ENCODE measurements at places on chromosomes 1 and 21.

- DNase-seq, result no peak
Observed at GRCh38 chr1:24955161-24955560, 25.1 kb upstream of the RUNX3 start.

DNA sequence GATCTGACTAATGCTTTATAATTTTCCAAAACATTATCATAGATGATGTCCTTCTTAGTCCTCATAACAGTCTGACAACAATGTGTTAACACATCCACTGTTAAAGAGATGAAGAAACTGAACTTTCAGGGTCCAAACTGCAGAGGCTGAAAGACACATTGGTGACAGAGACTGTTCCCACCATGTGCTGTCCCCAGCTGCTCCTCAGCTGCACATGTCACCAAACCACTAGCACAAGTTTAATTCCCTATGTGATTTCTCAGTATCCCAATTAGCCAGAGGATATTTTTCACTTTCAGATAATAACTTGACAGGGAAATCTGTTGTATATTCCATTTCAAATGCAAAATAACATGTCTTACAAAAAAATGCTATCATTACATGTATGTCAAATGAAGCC lies 24.6 kb downstream of the LAMC2 start:
- no peak for DNase-seq

DNA sequence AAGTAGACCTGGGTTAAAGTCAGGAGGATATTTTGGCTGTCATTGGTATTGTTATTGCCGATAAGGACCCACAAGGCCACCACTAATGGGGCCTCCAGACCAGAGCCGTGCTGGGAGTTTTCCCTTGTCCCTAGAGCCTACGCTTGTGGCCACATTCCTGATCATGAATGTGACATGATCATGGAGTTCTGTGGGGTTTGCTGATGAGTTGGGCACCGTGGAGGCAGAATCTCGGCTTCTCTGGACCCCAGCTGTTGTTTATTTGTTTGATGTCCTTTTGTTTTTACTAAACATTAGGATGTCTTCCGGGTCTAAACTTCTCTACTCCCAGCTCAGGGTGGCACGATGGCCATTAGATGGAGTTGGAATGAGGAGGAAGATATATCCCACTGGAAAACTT lies 74.9 kb upstream of the TMPRSS2 start:
- DNase-seq, result no peak

- no peak for DNase-seq
Observed at GRCh38 chr21:15741510-15741909, 11.7 kb downstream of the USP25 start.

DNA sequence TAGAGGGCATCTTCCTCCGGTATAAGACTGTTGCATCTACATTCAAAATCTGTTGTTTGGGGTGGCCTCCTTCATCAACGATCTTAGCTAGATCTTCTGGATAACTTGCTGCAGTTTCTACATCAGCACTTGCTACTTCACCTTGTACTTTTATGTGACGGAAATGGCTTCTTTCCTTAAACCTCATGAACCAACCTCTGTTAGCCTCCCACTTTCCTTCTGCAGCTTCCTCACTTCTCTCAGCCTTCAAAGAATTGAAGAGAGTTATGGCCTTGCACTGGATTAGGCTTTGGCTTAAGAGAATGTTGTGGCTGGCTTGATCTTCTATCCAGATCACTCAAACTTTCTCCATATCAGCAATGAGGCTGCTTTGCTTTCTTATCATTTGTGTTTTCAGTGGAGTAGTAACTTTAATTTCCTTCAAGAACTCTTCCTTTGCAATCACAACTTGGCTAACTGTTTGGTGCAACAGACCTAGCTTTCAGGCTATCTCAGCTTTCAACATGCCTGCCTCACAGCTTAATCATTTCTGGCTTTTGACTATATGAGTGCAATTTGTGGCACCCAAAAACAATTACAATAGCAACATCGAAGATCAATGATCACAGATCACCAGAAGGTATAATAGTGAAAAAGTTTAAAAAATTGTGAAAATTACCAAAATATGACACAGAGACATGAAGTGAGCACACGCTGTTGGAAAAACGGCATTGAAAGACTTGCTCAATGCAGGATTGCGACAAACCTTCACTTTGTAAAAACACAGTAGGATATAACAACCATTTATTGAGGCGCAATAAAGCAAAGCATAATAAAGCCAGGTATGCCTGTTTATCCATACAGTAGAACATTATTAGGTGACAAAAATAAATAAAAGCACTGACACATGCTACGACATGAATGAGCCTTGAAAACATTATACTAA lies 56.7 kb upstream of the GFI1 start:
- no peak for DNase-seq

DNA sequence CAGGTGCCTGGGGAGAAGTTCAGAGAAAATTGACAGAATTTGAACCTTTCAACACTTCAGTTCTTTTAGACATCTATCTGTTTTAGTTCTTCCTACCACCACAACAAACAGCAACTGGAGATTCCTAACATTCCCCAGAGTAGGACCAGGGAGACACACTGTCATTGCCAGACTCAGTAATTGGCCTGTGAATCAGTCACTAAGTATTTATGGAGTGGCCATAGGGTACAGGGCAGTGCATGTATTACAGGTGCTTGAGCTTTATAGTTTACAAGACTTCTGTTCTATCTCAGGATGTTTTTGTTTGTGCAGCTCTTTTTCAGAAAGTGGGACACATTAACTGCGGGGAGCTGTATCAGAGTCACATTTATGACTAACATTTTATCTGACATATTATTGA lies 1.7 kb downstream of the CDC14A start:
- no peak for DNase-seq

DNA sequence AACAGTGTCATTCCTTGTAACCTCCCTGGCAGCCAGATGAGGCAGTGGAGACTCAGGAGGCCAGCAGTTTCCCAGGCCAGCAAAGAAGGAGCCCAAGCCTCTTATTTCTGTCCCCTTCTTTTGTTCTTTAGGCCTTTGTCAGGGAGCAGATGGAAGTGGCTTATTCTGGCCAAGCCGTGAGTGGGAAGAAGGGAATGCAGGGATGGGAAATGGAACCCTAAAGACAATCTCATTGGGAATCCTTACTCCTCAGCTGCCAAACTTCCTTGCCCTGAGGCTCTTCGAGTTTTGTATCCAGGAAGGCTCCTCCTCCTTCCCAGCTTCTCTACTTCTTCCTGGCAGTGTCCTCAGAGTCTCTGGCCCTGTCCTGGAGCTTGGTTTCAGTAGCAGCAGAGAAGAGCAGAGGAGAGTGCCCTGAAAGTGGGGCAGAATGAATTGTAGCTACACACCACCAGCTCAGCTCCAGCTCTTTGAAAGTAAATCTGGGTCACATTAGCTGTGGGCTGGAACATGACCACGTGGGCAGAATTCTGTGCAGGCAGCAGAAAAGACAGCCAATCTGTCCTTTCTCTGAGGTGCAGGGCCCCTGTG lies 63.9 kb downstream of the NDUFS5 start:
- no peak for DNase-seq

- no peak for DNase-seq
Observed at GRCh38 chr21:44463724-44464123, 8.4 kb downstream of the LRRC3 start.

GRCh38 chr1:74512170-74512915 lies at the start of gene LRRC53:
LRRC53 (minus strand) TSS chr1:74512611; CDS start chr1:74483349, 29,262 bp downstream.
- no peak for DNase-seq

GRCh38 chr1:108106775-108107174 lies 93.4 kb downstream of the SLC25A24 start:
- DNase-seq, result no peak

DNA sequence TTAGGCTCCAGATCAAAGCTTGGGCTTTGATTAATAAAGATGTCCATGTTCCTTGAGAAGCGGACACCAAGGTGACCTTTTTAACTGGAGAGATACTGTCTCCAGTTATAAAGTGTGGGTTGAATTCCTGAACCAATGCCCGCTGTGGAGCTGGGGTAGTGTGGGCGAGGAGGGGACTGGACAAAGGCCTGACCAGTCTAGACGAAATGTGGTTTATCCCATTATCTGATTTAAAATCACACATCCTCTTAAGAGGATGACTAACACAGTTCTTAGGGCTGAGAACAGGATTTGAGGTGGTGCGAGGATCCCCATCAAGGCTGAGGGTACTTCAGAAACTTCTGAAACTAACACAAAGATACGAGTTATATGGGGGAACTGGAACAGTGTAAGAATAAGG lies 84.5 kb upstream of the GCLM start:
- DNase-seq, result no peak

GRCh38 chr1:208977012-208977411 lies 606.5 kb upstream of the CAMK1G start:
- no peak for DNase-seq

DNA sequence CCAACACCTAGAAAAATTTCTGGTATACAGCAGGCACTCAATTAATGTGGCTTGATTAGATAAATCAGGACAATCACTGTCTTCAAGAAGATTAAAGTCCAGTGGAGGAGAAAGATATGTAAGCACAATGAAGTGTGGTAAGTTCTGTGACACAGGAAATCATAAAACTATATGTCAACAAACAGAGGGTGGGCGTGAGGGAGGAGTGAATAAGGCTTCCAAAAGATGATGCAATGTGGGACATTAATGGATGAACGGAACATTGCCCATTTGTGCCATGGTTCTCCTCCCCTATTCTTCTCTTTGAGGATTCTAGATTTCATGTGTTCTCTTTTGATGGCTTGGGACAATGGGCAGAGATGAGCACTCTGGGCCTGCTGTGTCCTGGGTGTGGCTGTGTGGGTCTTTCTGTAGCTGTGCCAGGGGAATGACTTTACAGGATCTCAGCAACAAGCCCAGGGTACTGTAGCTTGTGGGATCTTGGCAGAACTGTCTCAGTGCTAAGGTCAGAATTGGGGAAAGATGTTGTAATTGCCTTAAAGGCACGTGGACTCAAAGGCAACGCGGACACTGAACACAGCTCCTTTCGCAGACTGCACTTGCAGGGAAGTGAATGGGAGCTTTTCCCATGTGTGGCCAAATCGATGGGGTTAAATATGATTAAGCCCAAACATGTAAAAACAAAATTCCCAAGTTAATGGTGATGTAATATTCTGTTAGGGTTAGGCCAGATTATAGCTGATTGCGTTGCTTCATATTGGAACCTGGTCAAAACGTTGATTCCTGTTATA lies 366.9 kb downstream of the TGFB2 start:
- DNase-seq, result no peak

DNA sequence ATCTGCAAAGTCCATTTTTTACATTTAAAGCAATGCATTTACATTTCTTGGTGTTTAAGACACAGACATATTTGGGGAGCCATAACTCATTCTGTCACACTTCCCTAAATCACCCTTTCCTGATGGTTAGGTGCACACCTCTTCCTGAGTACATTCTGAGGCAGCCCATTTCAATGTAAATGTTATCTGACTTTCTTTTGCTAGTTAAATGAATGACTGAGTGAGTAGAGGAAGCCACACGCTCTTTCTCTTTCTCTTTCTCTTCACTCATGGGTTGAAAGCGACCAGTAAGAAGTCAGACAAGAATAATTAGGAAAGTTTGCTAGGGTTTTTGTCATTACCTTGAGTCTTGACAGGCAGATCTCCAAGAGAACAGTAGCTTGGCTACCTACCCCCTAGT lies 143.1 kb downstream of the S1PR1 start:
- DNase-seq, result no peak

DNA sequence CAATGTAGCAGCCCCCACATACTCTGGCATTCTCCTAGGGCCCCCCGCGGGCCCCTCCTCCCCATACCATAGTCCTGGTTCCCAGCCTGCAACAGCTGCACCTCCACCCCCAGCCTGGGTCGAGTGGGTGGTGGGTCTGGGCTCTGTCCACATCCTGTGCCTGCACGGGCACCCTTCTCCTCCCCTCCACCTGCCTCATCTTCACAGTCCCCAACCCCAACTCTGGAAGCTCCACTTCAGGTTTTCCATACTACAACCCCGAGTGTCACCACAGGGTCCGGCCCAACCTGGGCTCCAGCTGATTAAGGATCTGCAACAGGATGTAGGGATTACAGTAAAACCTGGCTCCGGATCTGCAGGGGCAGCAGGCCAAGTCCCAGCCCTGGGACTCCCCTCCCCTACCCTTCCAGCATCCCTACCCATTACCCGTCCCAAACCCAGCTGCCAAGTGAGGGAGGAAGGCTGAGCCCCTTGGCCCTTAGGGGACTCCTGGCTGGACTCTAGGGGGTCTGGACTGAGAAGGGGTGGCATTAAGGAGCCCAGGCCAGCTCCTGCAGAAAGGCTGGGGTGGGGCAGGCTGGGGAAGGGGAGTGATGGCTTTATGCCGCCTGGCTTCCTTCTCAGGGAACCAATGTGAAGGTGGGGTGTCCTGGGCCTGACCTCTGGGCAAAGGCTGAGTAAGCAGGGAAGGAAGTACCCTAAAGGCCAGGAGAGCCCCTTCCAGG lies 116.8 kb downstream of the CASZ1 start:
- no peak for DNase-seq

DNA sequence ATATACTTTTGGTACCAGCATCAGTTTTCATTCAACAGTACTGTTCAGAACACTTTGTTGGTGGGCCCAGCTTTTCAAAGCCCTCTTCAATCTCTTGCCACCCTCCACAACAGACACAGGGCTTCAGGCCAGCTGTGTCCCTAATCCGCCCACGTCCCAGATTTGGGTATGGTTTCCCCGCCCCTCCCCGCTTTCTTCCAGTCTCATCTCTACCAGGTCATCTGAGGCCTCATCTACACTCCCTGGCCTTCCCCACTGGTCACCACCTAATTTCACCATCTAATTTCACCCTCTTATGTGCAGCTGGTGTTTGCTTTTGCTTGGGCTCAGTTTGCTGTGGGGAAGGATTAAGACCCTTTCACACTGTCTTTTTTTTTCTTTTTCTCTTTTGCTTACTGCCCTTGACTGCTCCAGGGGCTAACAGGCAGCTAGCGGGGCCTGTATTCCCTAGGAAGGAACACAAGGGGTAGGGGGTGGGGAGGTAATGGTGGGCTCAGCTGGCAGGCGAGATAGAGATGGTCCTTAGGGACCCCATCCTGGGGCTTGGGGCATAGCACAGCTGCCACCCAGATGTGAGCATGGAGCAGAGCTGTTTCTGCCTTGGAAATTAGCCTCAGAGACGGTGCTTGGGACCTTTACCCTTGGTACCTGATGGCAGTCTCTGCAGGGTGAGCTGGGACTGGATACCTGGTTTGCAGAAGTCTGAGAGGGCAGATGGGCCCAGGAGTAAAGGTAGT lies 3.8 kb upstream of the EPB41 start:
- DNase-seq, result no peak

DNA sequence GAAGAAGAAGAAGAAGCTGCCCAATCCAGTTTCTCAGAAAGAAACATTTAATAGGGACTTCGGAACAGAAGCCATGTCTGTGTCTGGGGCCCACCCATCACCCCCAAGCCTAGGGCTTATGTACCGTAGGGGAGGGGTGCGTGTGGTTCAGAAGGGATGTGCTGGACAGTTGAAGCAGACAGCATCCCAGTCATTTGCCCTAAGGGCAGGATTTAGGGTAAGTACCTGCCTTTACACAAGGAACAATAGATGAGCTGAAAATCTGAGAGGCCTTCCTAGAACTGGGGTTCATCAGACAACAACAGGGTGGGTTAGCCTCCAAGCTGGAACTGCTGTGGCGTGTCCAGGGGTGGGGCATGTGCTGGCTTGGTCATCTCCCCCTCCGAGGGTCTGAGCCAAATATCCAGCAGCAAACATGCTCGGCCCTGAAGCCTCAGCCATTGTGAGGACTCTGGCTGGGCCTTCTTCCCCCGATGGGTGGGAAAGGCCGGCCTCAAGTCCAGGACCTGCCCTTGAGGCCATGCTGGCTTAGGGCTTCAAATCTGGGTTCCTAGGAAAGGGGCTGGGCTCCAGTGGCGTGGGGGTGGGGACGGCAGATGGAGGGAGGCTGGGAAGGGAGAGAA lies 12.1 kb downstream of the CSTB start:
- DNase-seq, result no peak

- DNase-seq, result no peak
Observed at GRCh38 chr1:198175423-198176170, 18.8 kb downstream of the NEK7 start.
